ENCODE measurements at places on chromosomes 11 and 22. TPM values are rescaled to one million over a fixed set of nuclear protein-coding genes. Genes with fewer than 3 reads are reported as not detected.

DNA sequence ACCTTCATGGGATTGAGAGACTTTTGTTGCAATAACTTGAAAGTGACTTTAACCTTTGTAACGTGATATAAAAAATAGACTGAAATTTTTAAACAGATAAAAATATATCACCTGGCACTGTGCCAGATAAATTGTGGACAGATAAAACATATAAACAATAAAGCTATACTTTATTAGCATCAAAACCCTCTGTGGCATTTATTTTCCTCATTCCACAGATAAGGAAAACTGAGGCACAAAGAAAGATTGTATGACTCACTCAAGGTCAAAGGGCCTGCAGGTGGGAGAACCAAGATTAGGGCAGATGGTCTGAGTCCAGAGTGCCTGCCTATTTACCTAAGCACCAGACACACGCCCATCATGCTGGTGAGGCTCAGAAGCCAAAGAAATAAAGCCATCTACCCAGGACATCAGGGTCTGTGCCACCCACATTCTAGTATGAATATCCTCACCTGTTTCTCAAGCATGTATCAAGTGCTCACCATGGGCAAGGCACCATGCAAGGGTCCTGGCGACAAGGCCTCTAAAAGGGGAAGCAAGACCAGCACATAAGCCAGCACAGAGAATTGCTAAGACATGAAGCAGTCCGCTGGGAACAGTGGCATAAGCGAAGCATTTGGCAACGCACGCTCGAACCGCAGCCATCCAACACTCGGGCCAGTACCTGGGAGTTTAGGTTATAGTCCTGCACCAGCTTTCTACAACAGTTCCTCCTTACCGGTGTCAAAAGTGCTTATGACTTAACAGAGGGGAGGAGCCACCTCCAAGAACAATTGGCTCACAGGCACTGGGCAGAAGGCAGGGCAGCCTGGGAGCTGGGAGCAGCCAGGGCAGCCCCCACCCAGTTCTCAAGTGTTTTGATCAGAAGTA, 17.6 kb downstream of the MYH9 start:
- DNase-seq: peak; percentile 86

DNA sequence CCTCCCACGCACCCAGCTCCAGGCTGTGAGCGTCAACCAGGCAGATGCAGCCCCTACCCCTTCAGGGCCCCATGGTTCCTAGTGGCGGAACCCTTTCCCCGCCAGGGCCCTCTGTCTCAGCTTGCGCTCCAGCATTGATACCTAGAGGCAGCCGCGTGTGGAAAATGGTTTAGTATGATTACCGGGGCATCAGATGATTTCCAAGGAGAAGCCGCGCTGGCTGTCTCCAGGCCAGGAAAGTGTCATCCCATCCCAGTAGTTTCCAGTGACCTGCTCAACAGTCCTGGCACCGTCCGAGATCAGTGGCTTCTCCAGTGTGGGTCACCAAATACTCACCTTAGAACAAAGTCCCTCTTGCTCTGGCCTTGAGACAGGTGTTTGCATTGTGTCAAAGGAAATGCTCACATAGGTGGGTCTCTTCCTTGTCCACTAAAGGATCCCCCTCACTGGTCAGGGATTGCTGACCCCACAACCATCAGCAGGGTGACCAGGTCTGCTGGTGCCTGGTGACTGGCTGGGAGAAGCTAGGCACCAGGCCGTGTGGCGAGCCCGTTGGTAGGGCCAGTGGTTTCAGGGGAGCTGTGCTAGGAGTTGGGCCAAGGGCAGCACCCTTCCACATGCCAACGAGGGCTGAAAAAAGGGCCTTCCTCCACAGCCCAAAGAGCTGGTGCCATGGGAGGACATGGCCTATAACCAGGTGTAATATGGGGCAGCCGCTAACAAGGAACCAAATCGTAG, 109.4 kb downstream of the MORC2 start:
- no peak for DNase-seq

- no peak for DNase-seq
Observed at GRCh38 chr11:18310800-18311340, 11.1 kb downstream of the HPS5 start.

DNA sequence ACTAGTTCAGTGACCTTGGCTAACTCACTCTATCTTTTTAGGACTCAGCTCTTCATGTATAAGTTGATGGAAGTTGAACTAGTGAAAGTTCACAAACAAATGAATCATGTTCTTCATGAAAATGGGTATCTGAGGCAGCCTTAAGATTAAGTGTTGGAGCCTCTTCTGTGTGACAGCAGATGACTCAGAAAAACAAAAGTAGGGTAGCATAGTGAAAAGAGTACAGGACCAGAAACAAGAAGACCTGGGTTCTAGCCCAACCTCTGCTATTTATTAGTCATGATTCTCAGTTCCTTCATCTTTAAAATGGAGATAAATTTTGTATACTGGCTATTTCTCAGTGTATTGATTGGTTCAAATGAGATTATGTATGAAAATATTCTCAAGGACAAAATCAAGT, 60.2 kb downstream of the USP35 start:
- DNase-seq: no peak

DNA sequence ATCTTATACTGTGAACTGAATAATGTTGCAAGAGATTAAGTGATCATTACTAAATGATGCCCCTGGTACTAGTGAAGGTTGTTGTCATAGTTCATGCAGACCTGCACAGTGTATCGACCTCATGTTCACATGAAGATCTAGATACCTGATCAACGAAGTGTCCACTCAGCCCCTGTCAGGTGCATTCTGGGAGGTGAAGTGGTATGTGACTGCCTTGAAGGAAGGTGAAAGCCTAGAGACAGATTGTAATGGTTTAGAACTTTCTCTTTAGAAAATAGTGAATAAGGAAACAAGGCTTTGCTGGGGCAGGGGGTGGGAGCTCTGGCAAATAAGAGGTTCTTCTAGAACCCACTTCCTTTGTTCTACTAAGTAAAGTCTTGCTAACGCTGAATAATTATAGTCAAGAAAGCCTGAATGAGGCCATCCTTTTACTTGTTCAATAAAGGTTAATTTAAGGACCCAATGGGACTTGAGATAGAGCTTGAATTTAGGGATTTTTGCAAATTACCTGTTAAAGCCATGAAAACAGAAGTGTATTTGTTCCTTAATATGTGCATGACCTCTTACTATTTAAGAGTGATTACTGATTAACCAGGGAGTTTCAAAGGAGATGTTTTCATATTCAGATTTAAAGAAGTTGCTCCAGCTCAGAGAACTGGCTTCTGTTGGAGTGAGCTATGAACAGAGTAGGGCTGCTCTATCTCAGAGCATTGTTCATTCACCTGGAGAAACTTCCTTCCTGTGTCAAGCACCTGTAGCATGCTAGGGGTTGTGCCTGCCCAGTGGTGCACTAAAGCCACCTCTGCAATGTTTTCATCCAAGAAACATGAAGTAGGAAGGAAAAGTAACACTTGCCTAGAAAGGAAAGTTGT, 45.3 kb downstream of the C22orf31 start:
- no peak for DNase-seq

Gene XKR3
- not detected for total RNA-seq

DNA sequence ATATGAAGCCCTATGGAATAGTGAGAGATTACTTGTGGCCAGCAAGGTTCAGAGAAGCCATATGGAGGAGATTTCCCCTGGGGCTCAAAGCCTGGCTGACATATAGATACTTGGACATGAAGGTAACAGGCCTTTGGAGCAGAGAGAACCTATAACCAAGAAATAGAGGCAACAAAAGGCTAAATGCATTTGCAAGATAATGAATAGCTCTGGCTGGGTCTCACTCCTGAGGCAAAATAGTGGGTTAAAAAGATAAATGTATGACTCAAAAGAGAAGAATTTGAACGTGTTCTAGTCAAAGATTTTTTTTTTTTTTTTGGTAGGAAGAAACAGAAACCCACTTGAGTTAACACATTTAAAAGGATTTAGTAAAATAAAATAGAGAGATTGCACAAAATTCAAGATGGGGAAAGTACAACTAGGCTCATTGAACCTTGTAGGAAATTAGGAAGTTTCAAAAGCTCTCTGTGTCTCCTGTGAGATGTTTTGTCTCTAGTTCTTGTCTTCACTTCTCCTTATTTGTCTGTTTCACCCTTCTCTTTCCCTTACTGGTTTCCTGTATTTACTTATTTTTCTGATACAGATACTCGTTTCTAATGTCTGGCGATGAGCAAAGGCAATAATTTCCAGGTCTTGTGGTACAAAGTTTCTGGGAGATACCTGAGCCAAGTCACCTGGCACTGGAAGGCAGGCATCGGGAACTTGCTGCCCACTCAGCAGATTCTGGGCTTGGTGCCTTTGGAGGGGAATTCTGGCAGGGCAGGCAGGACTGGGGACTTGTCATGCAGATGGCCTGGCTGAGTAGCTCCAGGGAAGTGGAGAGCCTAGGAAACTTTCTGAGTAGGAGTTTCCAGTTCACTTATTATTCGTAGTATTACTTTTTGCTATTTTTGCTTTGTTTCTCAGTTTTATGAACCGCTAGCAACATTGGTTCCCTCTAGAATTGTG, 49.2 kb upstream of the SESN3 start:
- no peak for DNase-seq

Gene OR2AG2
- not detected for total RNA-seq

DNA sequence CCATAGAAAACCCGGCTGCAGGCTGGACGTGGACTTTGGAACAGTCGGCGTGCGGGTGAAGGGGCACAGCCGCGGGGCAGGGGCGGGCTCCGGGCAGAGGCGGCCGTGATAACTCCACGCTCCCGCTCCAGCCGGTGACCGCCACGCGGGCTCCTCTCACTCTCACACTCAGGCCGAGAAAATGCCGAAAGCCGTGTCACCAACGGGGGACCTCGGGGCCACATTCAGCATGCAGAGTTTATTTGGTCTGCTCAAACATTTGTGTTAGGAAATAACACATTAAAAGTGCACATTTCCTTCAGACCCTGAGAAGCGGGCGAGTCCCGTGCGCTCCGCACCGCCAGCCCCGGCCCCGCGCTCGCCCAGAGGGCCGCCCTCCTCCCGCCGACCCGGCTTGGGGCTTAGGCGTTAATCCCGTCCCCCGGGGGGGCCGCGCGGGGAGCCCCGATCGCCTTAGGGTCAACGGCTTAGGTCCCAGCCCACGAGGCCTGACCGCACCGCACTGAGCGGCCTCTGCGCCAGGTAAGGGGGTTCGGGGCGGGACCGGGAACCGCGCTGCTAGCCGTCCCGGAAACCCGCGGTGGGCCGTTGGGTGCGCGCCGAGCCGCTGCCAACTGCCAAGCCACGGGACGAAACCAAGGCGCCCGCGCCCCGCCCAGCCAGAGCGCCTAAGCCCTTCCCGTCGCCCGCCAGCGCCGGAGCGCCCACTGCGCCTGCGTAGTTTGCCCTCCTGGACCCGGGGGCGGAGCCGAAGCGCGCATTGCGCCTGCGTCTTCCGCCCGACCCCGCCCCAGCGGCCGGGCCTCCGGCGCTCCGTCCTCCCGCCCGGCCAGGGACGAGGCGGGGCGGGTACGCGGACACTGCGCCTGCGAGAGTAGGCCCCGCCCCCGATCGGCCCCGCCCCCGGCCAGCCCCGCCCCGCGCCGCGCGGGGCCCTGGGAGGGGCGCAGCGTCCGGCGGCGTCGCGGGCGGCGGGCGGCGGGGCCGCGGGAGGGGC, at the start of gene ZBED4:
TSS of gene ZBED4 (plus strand) at position 947 of the 997 bp plus-strand sequence. CDS start 29,819 bp downstream, outside the sequence.
- peak; percentile 97 for DNase-seq

- no peak for DNase-seq
Observed at GRCh38 chr22:48376428-48376827, 1451.2 kb downstream of the BRD1 start.

DNA sequence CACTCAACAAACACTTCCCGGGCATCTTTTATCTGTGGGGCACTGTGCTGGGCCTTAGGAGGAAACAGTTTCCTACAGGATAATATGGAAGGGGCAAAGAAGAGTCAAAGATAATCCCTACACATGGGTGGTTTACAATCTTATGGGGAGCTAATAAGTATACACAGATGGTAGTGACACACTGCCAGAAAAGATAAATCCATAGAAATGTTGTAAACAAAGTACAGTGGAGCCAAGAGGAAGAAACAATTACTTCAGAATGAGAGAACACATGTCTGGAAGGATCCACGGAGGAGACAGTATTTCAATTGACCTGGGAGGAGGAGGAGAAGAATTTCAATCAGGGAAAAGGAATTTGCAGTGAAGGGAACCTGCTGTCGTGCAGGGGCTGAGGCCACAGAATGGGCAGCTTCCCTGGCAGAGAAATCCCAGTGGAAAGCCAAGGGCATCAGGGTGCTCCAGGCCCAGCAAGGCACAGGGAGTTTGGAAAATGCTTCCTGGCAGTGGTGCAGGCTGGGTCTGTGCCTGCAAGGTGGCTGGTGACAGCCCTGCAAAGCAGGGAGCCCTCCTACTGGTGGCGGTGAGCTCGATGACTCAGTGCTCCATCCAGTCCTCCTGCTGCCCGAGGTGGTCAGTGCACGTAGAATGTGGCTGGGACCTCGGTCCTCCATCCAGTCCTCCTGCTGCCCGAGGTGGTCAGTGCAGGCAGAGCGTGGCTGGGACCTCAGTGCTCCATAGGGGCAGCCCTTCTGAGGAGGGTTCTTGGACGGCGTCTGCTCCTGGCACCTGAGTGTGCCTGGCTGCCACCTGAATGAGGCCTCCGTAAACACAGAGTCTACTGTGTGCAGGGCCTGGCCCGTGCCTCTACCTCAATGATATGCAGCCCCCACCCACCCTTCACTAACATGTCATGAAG, 444.3 kb upstream of the B3GAT1 start:
- no peak for DNase-seq

Gene SLC35F2
- 9.3 TPM for total RNA-seq

- DNase-seq: peak; percentile 84
Observed at GRCh38 chr11:67303132-67303834, at the start of gene SSH3. TSS of gene SSH3 (plus strand) at chr11:67303530. CDS start at chr11:67303626, 96 bp downstream.

Gene OR5B2
- not detected for total RNA-seq

DNA sequence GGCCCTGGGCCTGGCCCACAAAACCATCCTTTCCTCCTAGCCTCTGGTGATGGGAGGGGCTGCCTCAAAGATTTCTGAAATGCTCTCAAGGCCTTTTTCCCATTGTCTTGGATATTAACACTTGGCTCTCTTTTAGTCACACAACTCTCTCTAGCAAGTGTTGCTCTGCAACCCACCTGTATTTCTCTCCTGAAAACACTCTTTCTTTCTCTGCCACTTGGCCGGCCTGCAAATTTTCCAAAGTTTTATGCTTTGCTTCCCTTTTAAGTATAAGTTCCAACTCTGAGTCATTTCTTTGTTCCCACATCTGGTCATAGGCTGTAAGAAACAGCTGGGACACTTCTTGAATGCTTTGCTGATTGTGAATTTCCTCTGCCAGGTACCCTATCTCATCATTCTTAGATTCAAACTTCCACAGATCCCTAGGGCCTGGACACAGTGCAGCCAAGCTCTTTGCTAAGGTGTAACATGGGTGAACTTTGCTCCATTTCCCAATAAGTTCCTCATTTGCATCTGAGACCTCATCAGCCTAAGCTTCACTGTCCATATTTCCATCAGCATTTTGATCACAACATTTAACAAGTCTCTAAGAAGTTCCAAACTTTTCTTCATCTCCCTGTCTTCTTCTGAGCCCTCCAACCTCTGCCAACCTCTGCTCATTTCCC, 93.8 kb downstream of the TRIM29 start:
- DNase-seq: no peak

- no peak for DNase-seq
Observed at GRCh38 chr22:40728731-40729189, 49.5 kb downstream of the MCHR1 start.

Gene CARD18
- not detected for total RNA-seq

GRCh38 chr11:19466314-19466713, 225.6 kb upstream of the E2F8 start:
- no peak for DNase-seq

Gene DNAJB7
- total RNA-seq: not detected

- no peak for DNase-seq
Observed at GRCh38 chr11:34345991-34346480, 11.8 kb downstream of the ABTB2 start.

Gene TRIOBP
- total RNA-seq: 135 TPM

- DNase-seq: no peak
Observed at GRCh38 chr11:26777372-26777808, 55.5 kb upstream of the SLC5A12 start.

Gene POTEH
- total RNA-seq: 0.33 TPM
